NCI-H1048 (cell line): ENCODE measurements at places on chromosomes 5 and 9.

- no peak for DNase-seq
Observed at GRCh38 chr5:77900691-77901090, 124.6 kb upstream of the TBCA start.

DNA sequence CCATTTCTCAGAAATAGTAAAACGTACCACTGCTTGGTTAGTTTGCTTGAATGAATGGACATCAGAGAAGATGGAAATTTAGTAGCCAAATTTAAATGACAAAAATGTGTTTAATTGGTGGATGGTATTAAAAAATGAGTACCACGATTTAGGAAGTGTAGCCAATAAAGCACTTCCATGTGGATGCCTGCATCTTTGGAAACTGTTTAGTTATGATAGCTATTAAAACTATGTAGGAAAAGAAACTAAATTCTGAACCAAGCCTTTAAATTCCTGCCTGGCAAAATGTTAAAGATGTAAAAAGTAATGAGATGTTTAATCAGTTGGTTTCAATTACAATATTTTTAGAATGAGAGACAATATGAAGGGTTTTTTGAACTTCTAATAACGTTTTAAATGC lies 94.8 kb downstream of the NUDT12 start:
- DNase-seq, result no peak

DNA sequence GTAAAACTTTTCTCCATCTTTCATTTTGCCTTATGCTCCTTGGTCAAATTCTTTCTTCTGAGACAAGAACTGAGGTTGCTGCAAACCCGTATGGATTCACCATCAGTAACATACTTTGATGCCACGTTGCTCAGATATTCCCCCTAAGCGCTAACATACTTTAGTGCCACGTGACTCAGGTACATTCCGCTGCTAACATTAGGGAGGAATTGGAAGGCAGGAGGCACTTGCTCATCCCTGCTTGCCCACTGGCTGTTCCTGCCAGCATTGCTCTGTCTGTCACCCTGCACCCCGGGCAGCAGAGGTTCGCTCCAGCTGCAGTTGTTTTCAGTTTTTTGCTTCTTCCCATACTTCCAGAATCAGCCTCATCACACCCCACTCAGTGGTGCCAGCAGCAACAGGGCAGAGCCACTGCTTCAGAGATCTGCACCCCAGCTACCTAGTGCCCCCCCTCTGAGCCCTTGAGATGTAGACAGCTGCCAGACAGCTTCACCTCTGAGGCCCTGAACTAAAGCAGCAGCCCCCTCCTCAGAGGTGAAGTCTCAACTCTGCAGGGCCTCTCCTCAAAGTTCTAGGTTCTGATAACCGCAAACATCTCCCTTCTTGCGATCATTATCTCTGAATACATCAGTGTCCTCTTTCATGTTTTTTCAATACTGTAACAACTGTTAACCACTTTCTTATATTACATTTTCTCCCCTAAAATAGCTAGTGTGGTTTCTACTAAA lies 228.0 kb upstream of the KIF2A start:
- DNase-seq, result no peak

DNA sequence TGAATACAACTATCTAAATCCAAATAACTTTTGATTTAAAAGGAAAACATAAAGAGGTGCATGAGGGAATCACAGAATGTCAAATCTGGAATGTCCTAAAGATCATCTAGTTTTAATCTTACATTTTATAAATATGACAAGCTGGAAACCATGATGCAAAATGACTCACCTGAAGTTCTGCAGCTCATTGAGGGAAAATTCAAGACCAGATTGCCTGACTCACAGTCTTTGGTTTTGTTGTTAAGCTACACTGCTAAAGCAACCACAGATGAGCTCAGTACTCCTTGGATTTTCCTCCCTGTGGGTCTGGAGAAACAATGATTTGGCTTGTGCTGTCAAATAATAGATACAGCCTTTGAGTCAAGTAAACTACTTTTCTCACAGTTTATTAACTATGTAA lies 19.1 kb upstream of the EDIL3 start:
- DNase-seq, result no peak

DNA sequence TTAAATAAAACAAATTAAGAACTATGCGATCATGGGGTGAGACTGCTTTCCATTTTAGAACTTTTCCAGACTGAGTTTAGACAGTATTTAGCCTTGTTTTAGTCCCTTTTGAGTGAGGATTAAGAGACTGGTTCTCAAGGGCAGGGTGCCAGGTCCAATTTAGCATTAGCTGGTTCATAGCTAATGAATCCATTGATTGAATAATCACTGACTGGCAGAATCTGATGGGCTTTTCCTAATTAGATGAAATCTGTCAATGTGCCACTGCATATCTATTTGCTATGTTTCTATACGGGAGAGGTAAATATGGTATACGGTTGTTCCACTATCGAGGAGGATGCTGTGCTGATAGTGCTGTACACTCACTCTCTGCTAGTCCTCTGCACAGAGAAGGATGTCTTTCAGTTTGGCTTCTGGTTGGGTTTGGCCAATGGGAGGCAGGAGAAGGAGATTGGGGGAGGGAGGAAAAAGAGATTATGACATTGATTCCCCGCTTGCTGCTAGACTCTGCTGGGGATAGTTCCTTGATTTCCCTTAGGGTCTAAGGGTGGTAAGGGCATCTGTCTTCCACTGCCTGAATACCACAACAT lies 496.6 kb downstream of the CTNND2 start:
- DNase-seq, result no peak

- DNase-seq, result no peak
Observed at GRCh38 chr9:117335837-117336433, 78.9 kb downstream of the ASTN2 start.

DNA sequence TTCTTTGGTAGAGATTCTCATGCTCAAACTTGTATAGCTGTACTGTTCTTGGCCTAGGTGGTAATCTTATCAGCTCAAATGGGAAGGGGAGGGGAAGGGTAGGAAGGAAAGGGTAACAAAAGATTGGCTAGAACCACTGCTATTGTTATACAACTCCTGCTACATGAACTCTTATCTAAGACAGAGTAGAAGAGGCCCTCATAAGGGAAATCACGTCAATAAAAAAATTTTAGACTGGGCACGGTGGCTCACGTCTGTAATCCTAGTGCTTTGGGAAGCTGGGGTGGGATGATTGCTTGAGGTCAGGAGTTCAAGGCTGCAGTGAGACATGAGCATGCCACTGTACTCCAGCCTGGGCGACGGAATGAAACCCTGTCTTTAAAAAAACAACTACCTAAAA lies 15.9 kb downstream of the STOM start:
- no peak for DNase-seq

DNA sequence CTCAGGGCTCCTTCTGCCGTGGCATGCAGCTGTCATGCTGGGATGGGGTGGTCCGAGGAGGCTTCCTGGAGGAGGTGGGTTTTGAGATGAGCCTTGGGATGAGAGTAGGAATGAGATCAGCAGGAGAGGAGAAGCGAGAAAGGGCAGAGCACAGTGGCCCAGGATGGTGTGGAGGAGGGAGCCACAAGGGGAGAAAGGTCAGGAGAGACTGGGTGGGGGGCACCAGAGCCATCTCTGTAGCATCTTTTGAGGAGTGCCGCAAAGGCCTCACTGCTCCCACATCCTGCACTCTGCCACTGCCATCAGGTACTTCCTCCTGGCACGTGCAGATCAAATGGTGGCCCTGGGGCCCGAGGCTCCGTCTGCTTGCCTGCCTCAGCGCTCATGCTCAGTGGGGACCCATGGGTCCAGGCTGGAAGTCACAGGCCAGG lies 150.2 kb downstream of the MACROH2A1 start:
- no peak for DNase-seq

DNA sequence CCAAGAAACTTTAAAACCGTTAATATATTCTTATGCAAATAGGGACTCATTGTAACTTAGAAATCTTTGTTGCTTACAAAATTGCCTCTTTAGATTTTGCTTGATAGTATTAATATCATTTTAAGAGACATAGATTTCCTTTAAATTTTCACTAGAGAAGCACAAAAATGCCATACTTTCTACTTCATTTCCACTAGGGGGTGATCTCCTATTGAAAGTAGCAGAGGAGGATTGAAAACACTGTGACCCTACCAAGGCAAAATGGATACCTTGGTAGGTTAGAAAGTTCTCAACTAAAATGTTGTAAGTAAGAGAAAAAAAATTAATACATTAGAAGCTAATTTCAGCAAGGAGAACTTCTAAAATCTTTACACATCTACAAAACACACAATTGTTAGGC lies 204.9 kb downstream of the CHSY3 start:
- DNase-seq, result peak; percentile 9
